NCI-H460 (cell line): ENCODE measurements at places on chromosomes 12 and 14. TPM values are rescaled to one million over a fixed set of nuclear protein-coding genes. Genes with fewer than 3 reads are reported as not detected.

Gene IAPP
- total RNA-seq: not detected in 2 replicates

Gene RPS6KL1
- total RNA-seq: 5.6 and 6.1 TPM in 2 replicates

Gene FAR2
- total RNA-seq: not detected in 2 replicates

Gene LRRK2
- 1.2 and 1.8 TPM in 2 replicates for total RNA-seq

Gene AICDA
- total RNA-seq: not detected in 2 replicates

- DNase-seq: no peak
These were observed 59.9 kb downstream of the SETD3 start for GRCh38 chr14:99420711-99421110.

DNA sequence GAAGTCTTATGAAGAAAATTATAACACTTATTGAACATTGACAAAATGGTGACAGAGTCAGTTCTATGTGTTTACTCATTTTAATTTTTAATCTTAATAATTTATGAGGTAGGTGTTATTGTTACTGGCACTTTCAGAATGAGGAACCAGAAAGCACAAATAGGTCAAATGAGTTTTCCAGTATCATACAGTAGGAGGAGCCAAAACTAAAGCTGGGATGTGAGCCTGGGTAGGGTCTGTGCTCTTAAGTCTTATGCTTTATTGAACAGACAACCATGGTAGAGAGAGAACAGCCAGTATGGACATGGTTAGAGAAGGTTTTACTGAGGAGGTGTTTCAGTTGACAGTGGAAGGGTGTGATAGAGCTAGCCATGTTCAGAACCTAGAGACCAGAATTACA, 775.7 kb downstream of the TMTC2 start:
- no peak for DNase-seq

DNA sequence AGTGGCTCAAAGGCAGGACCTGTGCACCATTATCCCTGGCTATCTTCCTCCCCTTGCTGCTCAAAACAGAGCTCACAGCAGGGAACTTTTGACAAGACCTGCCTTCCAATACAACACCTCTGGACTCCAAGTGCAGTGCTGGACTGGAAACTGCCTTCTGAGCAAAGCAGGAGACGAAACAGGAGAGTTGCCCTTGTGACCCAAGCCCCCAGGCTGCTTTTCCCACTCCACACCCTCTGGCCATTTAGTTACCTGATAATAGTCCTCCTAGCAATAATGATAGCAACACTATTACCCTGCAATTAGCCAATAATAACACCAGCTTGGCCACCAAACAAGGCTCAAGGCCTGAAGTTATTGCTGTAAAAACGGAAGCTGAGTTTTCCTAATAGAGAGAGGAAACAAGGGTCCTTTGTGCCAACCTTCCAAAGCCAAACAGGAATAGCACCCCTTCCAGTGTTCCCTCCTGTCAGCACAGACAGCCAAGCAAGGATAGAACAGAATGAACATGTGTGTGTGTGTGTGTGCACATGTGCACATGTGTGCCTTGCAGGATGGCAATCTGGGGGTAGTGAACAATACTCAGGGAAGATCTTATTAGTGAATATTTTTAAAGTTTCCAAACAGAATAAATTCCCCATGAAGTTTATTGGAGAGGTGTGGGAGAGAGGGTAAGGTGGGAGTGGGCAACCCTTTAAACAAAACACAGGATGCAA, 9.2 kb upstream of the KRT73 start:
- DNase-seq: no peak

GRCh38 chr12:107320929-107321631, 227.7 kb upstream of the CRY1 start:
- no peak for DNase-seq

DNA sequence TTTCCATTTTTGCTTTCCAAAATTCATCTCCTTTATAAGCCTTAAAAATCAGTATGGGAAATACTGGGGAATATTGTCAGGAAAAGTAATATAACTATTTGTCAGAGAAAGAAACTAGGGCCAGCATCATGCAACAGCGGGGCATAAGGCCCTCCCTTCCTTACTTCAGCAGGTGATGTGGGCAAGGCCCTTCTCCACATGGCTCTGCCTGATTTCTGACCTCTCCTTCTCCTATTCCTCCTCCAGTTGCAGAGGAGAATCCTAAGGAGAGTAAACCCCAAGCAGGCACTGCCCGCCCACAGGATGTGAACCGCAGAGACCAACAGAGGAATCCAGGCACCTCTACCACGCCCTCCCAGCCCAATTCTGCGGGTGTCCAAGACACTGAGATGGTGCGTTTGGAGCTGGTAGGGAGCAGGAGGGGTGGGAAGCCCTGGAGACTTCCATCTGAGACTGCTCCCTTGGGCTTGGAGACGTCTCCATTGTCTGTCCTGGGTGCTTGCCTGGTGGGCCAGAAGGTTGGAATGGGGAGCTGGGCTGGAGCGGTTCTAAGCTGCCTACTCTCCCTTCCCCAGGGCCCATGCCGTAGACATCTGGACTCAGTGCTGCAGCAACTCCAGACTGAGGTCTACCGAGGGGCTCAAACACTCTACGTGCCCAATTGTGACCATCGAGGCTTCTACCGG, 2.7 kb upstream of the SOAT2 start:
- DNase-seq: no peak

DNA sequence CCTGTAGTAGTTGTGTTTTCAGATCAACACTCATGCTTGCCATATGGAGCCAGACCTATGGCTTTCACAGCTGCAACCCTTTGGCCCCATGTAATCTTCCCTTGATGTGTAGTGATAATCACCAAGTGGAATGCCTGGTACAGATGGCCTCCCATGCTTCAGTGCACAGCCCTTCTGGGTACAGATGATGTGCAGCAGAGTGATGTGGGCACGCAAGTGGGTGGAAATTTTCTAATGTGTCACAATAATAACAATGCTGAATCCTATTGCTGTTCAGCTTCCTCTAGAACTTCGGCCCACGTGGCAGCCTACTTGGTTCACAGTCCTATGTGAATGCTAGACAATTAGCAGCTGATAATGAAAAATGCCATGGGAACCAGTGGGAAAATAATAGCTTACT, 188.1 kb downstream of the SNAPC1 start:
- DNase-seq: no peak

- peak; percentile 70 for DNase-seq
These were observed 604 bp downstream of the EIF4B start for GRCh38 chr12:53006810-53007309.

DNA sequence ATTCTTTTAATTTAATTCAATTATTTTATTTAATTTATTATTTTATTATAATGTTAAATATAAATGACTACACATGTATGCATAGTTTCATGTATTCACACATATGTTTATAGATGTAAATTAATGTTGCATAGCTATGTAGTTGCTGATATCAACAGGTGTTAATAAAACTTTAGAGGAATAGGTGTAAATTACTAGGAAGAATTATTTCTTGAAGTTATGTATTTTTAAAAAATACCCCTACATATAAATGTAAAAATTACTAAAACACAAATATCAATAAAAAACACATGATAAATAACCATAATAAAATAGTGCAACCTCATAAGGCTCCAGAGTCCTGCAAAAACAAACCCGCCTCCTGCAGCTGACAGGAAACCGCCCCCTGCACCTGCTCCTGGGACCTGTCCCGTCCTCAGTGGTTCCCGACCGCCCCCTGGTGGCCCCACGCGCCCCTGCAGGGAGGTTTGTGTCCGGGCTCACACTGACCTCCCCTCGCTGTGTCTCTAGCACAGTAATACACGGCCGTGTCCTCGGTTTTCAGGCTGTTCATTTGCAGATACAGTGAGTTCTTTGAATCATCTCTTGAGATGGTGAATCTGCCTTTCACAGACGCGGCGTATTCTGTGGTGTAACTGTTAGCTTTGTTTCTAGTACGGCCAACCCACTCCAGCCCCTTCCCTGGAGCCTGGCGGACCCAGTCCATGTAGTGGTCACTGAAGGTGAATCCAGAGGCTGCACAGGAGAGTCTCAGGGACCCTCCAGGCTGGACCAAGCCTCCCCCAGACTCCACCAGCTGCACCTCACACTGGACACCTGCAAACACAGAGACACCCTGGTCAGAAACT, 1264.0 kb downstream of the TMEM121 start:
- peak; percentile 47 for DNase-seq

GRCh38 chr12:10503460-10503859, 2.2 kb upstream of the EIF2S3B start:
- DNase-seq: no peak

DNA sequence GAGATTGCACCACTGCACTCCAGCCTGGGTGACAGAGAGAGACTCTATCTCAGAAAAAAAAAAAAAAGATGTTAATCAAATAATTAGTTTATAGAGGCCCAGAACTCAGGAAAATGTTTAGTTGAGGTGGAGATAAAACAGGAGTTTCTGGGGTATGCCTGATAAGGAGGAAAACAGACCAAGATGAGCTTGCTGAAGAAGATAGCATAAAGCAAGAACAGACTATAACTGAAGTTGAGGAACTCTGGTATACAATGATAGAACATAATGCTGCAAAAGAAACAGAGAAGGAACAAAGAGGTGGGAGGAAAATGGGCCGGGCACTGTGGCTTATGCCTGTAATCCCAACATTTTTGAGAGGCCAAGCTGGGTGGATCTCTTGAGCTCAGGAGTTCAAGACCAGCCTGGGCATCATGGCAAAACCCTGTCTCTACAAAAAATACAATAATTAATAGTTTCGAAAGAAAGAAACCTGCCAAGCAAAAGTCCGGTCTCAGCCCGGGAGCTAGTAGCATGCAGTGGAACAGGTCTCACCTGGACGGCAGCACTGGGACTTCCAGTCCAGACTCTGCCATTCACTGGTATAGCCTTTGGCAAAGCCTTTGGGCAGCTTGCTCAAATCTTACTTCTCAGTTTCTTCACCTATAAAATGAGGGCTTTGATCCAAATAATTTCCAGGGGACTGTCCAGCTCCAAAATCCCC, 25.4 kb downstream of the SLC35E3 start:
- DNase-seq: no peak

GRCh38 chr12:5197131-5197530, 153.5 kb downstream of the KCNA5 start:
- no peak for DNase-seq

DNA sequence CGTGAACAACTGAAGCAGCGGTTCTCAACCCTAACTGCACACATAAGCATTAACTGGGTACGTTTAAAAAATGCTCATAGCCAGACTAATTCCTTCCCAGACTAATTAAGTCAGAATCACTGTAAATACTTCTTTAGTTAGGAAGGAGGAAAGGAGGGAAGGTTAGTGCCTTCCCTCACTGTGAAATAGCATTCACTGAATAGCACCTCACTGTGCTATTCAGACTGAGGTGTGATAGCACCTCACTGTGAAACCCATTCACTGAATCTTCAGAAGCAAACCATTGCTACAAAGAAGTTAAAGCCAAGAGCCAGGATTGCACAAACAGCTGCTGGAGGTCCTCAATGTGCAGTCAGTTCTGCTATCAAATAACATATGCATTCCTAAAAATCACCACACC, 58.8 kb downstream of the RTN1 start:
- DNase-seq: no peak

DNA sequence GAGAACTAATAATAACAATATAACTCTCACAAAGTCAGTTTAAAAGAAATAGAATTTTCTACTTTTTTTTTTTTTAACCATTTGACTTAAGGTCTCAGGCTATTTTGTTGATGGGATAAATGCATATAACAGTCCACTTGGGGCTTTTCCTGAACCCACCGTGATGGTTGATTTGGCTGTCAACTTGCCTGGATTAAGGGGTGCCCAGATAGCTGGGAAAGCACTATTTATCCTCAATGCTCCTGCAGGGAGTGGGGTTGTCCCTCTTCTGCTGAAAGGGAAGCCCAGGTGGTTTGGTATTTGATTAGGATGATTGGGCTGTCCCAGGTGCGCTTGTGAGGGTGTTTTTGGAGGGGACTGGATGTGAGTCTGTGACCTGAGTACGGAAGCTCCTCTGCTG, 114.9 kb downstream of the AACS start:
- DNase-seq: no peak

DNA sequence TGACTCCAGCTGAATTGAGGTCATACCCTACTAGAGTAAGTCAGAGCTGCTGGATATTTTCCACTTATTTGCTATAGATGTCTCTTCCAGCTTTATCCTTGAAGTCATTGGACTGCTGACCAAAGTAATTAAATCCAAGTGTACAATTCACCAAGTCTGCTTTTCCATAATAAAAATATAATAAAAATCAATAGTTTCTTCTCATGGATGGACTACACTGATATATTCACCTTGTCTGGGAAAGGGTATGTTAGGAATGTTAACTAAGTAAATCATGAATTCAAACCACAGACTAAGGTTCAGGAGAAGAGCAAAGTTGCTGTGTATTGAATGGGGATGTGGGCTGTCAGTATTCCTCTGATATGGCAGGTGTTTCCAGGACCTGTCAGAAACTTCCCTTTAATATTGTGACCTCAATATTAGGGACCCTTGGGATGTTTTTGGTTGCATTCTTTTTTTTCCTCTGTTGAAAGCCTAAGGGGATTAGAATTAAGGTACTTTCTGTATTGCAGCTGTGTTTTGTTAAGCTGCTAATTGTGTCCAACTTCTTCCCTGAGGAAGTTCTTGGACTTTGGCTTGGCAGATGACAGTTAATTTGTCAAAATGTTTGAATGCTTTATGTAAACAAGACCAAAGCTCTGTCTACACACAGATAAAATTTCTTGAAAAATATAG, 284.0 kb downstream of the ATP23 start:
- no peak for DNase-seq

GRCh38 chr14:79825046-79825521, 386.2 kb downstream of the DIO2 start:
- DNase-seq: peak; percentile 38

DNA sequence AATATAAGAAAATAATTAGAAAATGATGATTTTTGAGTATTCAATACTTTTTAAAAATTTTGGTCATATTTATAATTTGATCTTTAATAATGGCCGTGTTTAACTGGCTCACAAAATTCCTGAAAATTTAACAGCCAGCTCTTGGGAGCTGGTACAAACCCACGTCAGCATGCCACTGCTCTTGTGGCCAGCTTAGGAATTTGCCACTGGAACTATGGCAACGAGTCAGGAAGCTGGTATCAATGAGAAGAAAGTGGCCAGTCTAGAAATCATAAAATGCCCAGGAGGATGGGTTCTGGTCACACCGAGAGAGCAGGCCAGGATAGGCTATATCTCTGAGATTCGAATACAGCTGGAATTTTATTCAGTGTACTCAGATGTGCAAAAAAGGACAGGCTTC, 72.2 kb upstream of the PLEKHG3 start:
- DNase-seq: no peak

GRCh38 chr12:130083002-130083401, 79.3 kb upstream of the FZD10 start:
- no peak for DNase-seq

GRCh38 chr14:89015016-89015415, 190.6 kb downstream of the TTC8 start:
- no peak for DNase-seq

GRCh38 chr14:38078393-38078792, 129.3 kb upstream of the SSTR1 start:
- DNase-seq: no peak
